ENCODE measurements at places on chromosomes 3 and 15.

DNA sequence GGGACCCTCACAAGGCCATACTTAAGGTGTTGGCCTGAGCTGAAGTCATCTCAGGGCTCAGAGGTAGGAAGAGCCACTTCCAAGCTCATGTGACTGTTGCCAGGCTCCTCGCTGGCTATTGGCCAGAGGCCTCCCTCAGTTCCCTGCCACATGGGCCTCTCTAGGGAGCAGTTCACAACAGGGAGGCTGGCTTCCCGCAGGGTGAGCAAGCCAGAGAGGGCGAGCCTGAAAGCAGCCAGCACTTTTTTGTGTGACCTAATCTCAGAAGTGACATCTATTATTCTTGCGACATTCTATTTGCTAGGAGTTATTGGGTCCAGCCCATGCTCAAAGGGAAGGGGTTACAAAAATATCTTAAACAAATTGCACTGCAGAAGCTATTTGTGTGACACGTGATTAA, 201.4 kb downstream of the SSR3 start:
- no peak for DNase-seq

GRCh38 chr3:42906070-42906847, at the start of gene ZNF662:
Gene ZNF662, plus strand, starts transcription at chr3:42906142. Its CDS starts 1,973 bp downstream, at chr3:42908115.
- peak; percentile 35 for DNase-seq

DNA sequence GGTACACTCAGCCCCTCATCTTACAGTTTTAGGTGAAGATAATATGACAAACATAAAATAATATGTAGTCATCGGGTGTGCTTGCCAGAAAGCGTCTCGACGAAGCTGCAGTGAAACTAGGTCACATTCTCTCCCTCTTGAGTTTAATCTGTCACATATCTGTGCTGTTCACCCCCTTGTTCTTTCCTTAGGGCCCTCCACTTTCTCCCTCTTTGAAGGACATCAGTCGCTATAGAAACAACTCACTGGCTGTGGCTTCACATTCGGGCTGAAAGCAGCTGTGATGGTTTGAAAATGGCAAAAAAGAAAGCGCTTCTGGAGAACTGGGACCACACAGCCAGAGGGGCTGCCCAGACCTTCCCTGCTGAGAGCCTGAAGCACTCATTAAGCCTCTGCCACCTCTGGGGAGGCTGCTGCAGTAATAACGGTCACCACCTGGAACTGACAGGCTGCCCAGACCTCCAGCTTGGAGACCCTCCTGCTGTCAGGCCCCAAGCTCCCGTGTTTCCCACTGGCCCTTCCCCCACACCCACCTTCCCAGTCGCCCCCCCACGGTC, 50.3 kb downstream of the ABTB1 start:
- DNase-seq, result no peak

DNA sequence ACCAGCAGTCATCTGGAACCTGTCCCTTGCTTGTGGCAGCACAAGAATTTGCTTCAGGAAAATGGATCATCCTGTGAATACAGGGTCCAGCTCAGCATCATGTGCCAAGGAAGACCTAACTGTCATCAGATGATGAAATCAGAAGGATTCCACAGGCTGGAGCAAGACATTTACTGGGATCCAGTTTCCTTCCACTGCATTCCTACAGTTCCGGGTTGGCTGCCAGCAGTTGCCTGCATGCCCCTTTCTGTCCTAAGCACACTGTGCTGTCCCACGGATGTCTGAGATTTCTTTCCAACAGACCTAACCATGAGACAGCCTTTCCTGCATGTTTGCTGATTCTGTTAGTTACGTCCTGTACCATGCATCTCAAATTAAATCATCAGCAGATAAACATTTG, 140.7 kb downstream of the IMPG2 start:
- no peak for DNase-seq

DNA sequence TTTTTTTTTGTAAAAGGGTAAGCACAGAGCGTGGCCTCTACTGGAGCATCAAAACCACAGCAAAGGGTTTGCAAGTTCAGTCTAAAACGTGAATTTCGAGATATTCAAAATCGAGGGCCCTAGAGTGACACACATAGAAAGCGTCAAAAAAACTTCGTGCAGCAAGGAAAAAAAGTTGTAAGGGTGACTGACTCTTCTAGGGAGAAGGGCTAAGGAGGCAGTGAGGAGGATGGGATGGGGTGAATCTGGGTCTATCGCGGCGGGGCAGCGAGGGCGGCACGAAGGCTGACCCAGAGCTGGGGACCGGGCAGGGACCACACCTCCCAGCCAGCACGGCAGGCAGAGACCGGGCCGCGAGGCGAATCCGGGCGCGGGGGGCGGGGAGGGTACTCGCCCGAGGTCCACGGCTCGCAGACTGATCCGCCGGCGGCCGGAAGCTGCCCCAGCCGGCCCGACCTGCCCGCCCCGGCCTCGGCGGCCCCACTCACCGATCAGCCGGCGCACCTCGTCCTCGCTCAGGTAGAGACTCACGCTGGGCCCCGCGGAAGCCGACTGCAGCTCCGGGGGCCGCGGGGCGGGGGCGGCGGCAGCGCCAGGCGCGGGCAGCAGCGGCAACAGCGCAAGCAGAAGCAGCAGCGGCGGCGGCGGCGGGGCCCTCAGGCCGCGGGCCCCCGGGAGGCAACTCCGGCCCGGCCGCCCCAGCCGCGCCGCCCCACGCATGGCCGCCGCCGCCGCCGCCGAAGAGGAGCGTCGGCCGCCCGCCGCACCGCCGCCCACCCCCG, 533 bp downstream of the RYK start:
- DNase-seq, result peak; percentile 14

DNA sequence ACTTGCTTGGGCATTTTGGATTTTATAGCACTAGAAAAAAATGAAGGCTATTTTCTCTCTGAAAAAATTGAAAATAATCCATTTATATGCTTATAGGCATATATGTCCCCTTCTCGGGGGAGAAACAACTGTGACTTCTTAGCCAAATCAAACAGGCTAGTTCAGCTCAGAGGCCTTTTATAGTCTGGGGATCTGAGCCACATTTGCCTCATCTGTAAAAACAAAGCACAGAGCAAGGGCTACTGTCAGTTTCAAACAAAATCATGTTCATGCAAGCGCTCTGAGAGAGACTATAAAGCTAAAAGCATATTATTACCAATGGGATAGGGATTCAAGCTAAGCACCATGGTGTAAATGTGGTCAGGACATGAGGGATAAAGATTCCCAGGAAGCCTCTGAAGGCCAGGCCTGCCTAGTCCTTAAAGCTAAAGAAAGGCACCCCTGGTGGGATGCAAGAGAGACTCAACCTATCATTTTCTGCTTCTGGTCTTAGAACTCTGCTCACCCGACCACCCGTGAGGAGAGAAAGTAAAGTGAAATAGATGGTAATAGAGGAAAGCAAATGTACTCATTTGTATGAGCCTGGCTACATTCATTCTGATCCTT, 51.0 kb upstream of the IL12A start:
- no peak for DNase-seq

DNA sequence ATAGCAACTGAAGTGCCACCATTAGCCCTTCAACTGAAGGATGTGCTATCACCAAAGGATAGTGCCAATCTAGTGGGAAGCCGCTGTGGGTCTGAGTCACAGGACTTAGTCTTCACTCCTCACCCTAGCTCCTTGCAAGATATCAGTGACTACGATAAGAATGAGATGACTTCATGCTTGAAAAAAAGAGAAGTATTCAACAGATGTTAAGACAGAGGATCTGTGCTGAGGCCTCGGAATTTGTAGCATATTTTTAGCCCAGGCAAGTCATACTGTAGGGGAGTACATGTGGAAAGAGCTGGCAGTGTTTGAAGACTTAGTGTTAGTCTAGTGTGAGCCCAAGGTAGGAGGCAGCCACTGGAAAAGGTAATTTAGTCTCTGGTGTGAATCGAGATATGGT, 270.7 kb upstream of the LRTM1 start:
- DNase-seq, result no peak

DNA sequence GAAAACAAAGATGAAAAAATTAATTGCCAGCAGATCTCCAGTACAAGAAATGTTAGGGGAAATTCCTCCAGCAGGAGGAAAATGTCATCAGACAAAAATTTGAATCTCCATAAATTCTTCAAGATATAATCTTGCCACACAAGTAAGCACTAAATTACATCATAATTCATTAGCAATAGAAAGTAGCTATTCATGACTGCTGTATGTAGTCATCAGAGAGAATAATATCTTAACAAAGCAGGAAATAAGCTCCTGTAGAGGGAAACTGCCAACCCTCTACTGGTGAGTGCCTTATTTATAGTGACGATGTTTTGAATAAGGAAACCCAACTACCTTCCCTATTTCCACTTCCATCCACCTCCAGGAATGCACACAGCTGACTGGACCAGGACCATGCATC, 15.8 kb upstream of the SLC27A2 start:
- DNase-seq, result no peak

DNA sequence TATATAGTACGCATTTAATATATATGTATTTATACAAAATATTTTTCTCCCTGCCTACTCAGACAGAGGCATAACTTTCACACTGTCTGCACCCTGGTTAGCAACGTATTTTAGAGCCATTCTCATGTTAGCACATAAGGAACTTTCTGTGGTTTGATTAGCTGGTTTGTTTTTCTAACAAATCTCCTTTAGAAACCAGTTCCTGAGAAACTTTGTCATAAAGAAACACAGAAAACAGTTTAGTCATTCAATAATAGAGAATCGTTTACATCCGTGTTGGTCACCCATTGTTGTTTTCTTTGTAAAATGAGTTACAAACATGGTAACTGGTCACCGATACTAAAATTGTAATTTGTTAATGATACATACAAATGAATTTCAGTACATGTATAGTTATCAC, 5.9 kb upstream of the NGRN start:
- no peak for DNase-seq

DNA sequence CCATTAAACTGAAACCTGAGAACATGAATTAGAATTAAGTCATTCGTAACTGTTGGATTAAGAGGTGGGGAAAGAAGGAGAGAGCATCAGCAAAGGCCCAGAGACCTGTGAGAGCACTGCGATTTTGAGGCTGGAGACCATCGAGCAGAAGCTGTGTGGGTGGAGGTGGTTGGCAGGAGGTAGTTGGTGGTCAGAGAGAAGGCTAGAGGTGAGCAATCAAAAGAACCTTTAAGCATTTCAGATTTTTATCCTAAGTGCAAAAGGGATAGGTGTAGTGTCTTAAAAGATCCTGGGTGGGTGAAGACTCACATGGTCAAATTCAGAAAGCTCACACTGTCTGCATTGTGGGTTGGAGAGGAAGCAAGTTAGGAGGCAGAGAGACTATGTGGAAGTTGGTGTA, 65.1 kb upstream of the TEX264 start:
- DNase-seq, result no peak

- peak; percentile 26 for DNase-seq
Observed at GRCh38 chr3:142987707-142988106, 13.7 kb upstream of the U2SURP start.

DNA sequence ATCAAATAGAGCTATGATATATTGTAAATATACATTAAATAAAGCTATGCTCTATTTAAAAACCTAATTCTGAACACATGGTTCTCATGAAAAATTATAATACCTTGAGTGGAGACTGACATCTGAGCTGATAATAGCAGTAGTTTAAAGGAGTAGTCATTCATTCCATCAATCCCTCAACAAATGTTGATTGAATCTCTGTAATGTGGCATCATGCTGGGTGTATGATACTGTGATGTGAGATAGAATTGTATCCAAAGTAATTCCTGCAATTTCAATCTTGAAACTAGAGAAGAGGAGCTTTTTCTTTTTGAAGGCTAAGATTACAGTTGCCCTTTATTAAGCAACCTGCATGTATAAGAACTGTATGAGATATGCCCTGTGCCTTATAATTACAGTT, 63.1 kb downstream of the ADAMTSL3 start:
- no peak for DNase-seq

DNA sequence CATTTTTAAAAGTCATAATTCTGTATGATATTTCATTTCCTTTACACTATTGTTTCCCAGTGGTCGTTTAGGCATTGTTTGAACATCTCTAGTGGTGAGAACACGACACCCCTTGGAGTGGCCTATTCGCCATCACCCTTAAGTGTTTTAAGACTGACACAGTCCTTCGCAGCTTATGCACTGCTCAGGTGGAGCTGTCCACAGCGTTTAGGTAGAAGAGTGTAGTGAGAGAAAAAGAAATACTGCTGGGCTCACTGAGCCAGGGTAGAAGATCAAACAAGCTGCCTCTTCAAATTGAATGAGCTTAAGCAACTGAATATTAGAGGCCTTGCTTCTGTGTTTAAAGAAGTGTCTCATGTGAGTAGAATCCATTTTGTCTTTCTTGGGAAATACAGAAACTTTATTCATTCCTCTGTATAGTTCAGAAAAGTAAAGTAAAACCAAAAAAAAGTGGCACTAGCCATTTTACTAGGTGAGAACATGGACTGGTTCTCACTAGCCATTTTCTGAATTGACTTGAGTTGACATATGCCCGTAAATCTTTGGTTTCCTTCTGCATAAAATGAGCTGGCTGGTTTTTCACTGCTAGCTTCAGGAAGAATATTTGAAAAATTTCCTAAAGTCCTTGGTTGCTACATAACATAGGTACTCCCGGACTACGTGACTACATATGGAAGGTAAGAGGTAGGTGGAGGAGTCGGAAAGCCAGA, 155.9 kb downstream of the P3H2 start:
- no peak for DNase-seq

- no peak for DNase-seq
Observed at GRCh38 chr3:53799338-53799865, 46.8 kb downstream of the CHDH start.

- no peak for DNase-seq
Observed at GRCh38 chr3:134163096-134163495, 87.6 kb downstream of the RYK start.

- DNase-seq, result no peak
Observed at GRCh38 chr3:37667335-37667734, 194.3 kb upstream of the CTDSPL start.

DNA sequence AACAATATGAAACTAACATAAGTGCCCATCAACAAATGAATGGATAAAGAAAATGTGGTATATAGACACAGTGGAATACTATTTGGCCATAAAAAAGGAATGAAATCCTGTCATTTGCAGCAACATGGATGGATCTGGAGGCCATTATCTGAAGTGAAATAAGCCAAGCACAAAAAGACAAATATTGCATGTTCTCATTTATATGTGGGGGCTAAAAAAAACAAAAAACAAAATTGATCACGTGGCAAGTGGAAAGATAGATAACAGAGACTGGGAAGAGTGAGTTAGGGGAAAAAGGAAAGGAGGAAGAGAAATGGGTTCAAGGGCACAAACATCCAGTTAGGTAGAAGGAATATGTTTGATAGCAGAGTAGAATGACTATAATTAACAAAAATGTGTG, 155.9 kb upstream of the BHLHE40 start:
- DNase-seq, result no peak

DNA sequence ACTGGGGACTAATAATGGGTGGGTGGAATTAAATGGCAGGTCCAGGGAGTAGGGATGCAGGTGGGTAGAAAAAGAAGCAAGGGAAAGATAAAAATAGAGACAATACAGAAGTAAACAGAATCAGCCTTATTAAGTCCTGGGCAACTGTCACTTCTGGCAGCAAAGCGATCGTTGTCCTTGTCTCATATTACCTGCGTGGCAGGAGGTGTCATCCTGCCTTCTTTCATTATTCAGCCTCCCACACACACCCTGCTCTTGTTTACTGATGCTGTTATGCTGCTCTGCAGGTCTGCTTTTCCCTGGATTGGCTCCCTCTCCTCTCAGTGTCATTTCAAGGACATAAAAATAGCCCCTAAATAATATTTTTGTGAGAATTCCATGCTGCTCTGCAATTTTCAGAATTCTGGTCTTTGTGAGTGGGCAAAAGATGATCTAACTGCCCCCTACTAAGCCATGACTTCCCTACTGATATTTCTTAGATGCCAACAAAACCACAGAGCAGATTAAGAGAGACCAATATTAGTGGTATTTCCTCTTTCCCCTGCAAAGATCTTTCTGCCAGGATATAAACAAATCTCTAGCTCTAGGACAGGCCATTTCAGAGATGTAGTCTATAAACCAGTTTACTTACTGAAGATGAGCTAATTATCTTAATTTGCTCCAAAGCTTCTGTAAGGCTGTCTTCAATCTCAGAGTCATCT, 8.5 kb downstream of the VEPH1 start:
- DNase-seq, result no peak
